ENCODE measurements at places on chromosomes 4 and X.

DNA sequence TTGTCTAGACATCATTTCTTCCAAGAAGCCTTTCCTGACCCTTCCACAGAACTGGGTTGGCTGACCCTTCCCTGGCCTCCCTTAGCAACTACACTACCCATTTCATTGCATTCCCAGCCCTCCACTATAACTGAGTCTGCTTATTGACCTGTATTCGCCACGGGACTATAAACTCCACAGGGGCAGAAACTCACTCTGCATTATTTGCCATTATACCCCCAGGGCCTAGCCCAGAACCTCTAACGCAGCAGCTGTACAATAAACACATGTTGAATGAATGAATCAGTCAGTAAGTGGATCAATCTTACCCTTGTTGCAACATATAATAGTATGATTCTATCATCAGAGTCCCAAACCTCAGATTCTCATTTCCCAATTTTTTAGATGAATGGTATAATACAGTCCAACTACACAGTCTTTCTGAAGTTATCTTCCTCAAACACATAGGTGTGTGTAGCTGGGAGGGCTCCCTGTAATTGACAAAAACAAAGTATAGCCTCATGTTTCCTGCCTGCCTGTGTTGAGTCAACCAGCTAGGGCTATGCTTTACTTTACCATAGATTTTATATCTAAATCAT is 209.3 kb downstream of the CHIC2 start:
- no peak for DNase-seq

DNA sequence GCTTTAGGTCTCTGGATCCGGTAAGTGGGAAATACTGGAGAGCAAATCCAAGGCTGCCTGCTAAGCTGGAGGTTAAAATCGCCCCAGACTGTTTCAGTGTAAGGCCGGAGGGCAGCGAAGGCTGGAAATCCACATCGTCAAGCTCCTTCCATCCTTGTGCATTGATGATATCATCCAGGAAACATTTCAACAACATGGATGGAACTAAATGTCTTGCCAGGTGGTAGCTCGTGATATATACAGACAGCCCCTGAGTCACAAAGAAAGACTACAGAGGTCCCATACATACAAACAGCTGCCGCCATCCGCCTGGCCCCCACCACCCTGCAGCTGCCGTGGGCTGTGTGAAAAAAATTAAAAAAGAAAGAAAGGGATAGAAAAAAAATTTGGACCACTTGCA is 148.9 kb upstream of the RBPJ start:
- DNase-seq = no peak

GRCh38 chrX:25070038-25070437 is 54.3 kb upstream of the ARX start:
- no peak for DNase-seq

DNA sequence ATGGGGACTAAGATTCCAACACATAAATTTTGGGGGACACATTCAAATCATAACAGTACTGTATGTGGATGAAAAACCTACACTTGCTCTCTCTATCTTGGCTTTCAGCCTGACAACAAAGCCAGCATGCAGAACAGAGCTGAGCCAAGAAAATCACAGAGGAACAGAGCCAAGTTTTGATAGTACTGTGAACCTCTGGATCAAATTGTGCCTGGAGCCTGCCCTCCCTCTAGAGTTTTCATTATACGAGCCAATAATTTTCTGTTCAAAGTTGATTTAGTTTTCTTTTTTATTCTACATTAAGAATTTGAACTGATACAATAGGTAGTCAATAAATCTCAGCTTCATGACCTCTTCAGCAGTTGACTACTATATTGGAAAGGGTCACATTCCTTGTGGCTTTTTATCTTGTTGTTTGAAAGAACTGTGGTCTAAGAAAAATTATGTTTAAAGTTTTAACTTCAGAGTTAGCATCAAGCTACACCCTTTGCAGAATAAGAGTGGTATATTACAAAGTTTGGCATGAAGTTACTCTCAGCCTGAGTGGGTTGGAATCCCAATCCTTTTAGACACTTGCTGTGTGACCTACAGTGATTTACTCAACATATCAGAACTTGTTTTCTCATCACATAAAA is 31.1 kb downstream of the GRID2 start:
- DNase-seq = no peak

DNA sequence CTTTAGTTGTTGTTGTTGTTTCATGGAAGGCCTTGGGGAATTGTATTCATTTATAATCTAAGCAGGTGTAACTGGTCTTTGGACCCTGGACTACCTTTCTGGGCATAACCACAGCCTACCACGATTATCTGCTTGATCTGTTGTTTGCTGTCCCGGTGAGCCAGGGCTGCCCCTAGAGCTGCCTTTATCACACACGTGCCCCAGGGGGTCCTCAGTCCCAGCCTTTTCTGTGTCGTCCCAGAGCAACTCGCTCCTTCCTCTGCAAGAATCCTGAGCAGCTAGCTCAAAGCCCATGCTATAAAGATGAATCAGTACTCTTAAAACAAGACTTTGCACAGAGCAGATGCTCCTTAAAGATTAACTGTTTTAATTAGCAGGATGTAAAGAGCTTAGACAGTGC is 273.2 kb downstream of the EVC2 start:
- DNase-seq = no peak

GRCh38 chr4:37109756-37110155 is 134.8 kb upstream of the NWD2 start:
- DNase-seq = no peak

- peak; percentile 62 for DNase-seq
These were observed 1.0 kb upstream of the ARHGAP4 start for GRCh38 chrX:153926858-153927671.

GRCh38 chr4:140343303-140343702 is 30.1 kb upstream of the SCOC start:
- DNase-seq = no peak

- DNase-seq = no peak
These were observed 279.2 kb upstream of the FGF16 start for GRCh38 chrX:77167993-77168392.

- no peak for DNase-seq
These were observed 1.7 kb downstream of the SLC9B2 start for GRCh38 chr4:103074744-103075434.

DNA sequence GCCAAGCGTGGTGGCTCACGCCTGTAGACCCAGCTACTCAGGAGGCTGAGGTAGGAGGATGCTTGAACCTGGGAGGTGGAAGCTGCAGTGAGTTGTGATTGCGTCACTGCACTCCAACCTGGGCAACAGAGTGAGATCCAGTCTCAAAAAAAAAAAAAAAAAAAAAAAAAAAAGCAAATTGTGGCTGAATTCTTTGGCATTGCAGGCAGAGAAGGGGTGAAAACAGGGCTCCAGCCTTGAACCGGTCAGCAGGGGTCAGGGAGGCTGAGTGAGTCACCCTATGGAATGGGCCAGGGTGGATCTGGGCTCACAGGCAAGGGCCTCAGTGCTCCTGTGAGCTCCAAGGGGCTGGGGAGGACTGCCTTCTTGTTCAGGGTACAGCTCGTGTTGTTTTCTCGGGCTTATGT is 13.2 kb upstream of the FAM3A start:
- no peak for DNase-seq

- no peak for DNase-seq
These were observed 1.0 kb upstream of the SFRP2 start for GRCh38 chr4:153789741-153790499.

DNA sequence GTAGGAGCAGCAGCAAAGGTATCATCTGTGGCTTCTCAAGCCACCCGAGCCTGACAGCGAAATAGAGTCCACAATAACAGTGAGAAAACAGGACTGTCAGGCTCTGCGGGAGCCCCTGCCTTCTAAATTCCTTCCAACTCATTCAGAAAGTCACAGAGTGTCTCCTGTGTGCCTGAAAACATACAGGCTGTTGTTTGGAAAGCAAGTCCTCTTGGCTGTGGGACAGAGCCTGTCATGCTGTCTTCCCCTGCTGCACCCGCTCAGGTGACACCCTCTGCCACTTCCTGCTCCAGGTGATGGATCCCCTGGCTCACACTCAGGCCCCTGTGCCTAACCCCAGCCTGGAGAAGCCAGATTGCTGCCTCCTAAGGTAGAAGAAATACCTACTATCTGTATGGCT is 152.3 kb downstream of the RAB28 start:
- no peak for DNase-seq

DNA sequence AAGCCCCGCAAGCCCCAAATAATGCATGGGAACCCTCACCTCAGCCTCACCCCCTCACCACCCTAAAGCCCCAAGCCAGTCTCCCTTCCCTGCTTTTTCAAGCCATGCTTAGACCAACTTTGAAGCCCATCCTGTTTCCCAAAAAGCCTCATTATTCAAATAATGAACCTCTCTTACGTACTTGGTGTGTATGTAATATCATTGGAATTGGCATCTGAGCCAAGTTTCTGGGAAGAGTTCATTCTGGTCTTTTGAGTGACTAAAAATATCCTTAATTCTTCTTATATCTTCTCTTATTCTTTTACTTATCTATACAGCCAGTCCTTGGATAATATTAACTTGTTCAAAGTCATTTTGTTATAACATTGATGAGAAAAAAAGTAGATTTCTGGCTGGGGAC is 875.8 kb upstream of the SLIT2 start:
- no peak for DNase-seq

Measured in stimulated activated CD8-positive, alpha-beta memory T cell treated with anti-CD3 and anti-CD28 coated beads, Interleukin-2, amount 100 ng/mL, for 1 hour (primary cell).